ENCODE measurements at places on chromosomes 1 and 21.

DNA sequence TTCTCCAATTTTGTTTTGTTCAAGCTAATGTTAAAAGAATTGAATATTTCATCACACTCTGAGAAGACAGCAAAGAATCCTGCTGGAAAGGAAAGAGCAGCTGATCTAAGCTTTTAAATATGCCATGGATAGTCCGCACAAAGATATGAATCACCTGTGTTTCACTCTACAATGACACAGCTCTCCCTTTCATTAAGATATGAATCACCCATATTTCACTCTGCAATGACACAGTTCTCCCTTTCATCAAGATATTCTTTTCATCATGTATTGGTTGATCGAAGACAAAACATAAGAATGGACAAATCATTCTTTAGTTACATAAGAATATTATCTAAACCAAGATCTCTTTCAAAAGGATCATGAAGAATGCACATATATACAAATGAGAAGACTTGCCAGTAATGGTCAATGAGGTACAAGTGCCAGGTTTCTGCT lies 367.3 kb downstream of the SMYD3 start:
- no peak for DNase-seq

GRCh38 chr21:38241029-38241740 lies 15.6 kb upstream of the KCNJ15 start:
- DNase-seq = no peak

DNA sequence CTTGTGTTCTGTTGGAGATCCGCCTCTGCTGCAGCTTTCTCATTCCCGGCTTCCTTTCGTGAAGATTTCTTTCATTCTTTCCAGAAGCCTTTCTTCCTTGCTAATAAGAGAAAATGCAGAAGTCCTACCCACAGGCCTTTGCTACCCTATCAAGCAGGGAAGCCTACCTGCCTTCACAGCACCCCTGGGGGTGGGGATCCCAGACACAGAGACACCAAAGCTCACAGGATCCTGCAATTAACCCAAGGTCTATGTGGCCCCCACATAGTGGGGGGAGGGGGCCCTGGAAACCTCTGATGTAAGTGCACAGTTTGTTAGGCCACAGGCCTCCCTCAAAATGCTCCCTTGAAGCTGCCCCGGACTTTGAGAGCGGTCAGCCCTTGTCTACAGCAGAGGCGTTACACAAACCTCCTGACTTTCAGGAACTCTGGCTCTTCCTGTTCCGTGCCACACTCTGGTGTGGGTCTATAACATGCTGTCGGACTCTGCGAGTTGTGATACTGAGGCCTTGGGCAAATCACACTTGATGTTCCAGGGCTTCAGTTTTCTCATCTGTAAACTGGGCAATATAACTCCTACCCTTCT lies 31.2 kb downstream of the NKAIN1 start:
- no peak for DNase-seq

DNA sequence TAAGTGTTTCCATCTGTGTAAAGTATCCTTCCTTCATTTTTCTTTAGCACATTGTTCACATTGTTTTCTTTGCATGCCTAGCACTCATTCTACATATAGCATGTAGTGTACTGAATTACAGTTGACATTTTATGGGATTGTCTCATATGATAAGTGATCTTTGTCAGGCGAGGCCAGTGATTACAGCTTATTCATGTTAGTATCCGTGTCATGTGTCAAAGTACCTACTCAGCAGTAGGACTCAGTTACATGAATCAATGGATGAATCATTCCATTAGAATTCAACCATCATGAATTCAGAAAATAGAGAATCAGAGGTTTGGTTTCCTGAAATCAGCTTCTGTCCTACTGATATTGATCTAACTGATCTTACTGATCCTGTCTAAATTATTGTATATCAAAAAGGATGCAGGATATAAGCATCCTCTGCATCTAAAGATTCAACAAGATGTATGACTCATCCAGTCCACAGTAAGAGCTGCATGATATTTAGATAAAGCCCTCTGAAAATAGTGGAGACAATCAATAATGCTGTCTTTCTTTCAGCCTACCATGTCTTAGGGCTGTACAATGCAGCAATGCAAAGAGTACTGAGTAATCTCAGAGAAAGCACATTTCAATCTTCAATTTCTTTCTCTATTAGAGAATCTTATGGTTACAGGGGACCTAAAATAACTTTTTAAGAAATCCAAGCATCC lies 20.7 kb upstream of the HRNR start:
- DNase-seq = no peak

GRCh38 chr1:197321811-197322210 lies 53.8 kb downstream of the CRB1 start:
- DNase-seq = no peak

DNA sequence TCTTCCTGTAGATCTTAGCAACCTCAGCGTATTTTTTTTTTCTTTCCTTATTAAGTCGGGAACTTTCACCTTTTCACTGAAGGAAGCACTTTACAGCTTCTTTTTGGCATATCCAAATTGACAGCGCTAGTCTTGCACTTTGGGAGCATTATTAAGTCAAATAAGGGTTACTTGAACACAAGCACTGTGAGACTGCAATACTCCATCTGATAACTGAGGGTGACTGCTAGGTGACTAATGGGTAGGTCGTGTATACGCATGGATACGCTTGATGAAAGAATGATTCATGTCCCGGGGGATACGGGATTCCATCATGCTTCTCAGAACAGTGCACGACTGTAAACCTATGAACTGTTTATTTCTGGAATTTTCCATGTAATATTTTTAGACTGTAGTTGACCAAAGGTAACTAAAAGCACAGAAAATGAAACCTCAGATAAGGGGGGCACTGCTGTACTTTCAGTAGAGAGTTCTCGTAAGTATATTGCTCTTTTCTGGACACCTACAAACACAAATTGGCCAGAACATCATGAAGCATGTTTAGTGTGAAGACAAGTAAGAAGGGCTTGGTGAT lies 364.7 kb downstream of the SMYD3 start:
- no peak for DNase-seq

GRCh38 chr1:84988588-84988987 lies 8.3 kb downstream of the MCOLN2 start:
- peak; percentile 75 for DNase-seq

DNA sequence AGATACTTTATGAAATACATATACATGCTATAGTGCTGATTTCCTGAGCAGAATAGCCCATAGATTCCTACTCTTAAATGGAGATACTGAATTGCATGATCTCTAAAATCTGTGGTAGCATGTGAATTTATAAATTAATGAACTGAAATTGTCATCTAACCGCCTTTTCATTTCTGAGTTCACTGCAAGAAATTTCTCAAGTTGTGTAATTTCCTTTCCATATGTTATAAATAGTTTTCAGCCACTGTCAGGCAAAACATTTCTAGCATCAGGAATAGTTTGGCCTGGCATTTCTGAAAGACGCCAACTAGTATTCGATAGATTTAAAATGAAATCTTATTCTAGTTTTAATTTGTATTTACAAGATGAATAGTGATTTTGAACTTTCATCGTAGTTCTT lies 310.1 kb downstream of the USH2A start:
- DNase-seq = no peak

DNA sequence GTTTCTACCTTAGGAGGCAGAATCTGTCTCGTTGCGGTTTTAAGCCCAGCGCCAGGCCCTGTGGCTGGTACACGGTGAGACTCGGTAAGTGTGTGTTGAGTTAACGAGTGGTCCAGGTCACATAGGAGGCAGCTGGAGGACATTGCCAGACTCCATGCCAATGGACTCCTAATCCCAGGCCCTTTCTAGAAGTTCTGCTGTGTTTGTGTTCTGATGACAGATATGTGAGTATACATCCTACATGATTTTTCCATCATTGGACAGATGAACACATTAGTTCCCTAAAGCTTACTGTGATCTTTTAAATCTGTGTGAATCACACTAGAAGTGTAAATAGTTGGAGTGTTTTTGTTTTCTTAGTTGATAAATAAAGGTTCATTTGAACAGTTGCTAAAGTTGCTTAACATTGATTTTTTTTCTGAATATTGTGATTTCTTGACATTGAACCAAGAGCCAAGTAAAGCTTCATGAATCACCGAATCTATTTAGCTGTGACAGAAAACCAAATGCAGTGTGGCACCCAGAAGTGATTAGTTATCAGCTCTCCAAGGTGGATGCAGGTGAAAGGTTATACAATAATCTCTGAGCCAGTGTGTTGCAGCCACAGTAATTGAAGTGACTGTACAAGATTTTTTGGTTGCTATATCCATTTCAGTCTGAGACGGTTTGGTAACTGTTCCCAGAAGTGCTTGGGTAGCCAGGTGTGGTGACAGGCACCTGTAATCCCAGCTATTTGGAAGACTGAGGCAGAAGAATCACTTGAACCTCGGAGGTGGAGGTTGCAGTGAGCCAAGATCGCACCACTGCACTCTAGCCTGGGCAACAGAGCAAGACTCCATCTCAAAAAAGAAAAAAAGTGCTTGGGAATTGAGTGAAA lies 46.3 kb downstream of the DOP1B start:
- peak; percentile 7 for DNase-seq

DNA sequence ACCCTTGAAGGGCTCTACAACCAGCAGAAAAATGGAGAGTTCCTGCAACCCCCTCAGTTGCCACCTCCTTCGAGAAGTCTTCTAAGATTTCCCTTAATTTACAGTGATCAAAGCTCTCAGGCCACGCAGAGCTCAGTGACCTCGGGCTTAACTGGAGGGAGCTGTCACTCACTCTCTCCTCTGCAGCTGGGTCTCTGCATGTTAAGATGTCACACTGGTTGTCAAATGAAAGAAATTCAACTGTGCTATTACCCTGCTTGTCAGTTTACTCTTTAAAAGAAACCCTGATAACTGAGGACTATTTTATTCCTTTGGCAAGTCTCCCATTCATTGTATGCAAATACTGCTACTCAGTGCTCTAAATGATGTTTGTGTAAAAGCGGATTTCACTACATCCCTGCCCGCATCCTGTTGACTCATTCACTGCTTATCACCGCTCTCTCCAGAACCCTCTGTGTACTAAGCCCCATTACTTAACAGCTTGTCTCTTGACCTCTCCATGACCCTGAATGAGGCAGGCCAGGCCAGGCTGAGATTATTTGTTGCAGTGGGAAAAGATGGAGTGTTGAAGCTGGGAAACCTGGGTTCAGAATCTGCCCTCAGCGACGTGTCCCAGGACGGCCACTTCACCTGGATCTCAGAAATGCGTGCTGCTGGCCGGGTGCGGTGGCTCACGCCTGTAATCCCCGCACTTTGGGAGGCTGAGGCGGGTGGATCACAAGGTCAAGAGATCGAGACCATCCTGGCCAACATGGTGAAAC lies 13.7 kb downstream of the DHRS3 start:
- peak; percentile 88 for DNase-seq

- peak; percentile 47 for DNase-seq
Observed at GRCh38 chr1:12600880-12601633, 17.0 kb downstream of the DHRS3 start.

DNA sequence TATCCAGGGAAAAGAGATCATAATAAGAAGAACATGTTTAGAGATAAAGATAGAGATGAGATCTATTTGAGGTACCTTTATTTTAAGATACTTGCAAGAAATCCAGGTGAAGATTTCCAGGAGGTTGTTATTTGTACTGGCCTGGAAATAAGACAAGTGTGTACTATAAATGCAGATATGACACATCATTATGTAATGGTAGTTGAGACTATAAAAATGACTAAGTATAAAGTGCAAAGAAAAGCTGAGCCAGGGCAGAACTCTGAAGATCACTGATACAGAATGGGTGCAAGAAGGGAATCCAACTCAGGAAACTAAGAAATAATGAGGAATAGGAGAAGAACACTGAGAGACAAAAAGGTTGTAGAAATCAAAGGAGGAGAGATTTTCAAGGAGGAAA lies 378.2 kb upstream of the PBX1 start:
- DNase-seq = no peak

Measured in activated CD4-positive, alpha-beta T cell treated with anti-CD3 and anti-CD28 coated beads, Interleukin-10, Interleukin-2, amounts not matched to agents 100 ng/mL and 50 ng/mL, durations not matched to agents 16 hours and 8 hours (primary cell).